ENCODE measurements at places on chromosomes 12 and 14. TPM values are rescaled to one million over a fixed set of nuclear protein-coding genes. Genes with fewer than 3 reads are reported as not detected.

SCNN1A gene
- total RNA-seq = not detected

CCDC177 gene
- total RNA-seq = not detected

ZFP36L1 gene
- 70.0 TPM for total RNA-seq

PXMP2 gene
- total RNA-seq = 19.1 TPM

ITFG2 gene
- 43.4 TPM for total RNA-seq

RAPGEF3 gene
- total RNA-seq = 1.8 TPM

- no peak overlapping the region for H3K27ac ChIP-seq
- peaks cover 36% of the 10 kb centered on the region for H3K36me3 ChIP-seq
- H3K4me3 ChIP-seq = no peak overlapping the region
- DNase-seq = no peak
These were observed 151.8 kb downstream of the FOXN3 start for GRCh38 chr14:89265234-89265633.

DNA sequence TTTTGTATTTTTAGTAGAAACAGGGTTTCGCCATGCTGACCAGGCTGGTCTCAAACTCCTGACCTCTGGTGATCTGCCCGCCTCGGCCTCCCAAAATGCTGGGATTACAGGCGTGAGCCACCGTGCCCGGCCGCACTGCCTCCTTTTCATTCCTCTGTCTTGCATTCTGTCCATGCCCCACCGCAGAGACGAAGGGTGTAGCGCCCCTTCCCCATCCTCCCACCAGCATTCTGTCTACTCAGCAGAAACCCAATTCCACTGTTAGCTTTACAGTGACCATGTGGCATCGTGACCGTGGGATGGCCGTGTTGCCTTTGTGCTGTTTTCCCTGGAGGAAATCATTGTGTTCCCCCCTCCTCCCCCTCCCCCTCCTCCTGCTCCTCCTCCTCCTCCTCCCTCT lies 10.3 kb downstream of the TEX22 start:
- no peak overlapping the region for H3K4me3 ChIP-seq
- peaks cover 20% of the 10 kb centered on the region for H3K36me3 ChIP-seq
- DNase-seq = no peak
- peaks cover 20% of the 10 kb centered on the region for H3K4me1 ChIP-seq
- no peak overlapping the region for H3K27ac ChIP-seq

- no peaks in the 10 kb centered on the region for H3K27me3 ChIP-seq
- H3K27ac ChIP-seq = peak overlapping the region; percentile 69
These were observed 1.6 kb downstream of the SUDS3 start for GRCh38 chr12:118377884-118378470.

DNA sequence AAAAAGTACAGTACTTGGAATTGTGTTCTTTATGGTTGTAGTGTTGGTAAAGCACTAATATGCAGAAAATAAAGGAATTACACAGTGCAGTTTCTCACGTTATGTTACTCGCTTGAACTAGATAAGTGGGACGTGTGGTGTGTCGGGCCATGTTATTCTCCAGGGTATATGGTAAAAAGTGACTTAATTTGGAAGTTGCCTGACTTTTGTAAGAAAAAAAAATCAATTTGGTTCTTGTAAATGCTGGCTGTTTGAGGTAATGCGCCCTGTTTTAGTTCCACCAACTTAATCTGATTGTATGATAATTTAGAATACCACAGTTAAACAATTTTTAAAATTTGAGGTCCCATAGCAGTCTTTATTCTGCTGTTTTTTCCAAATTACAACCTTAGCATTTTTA lies 4.1 kb downstream of the ARF6 start:
- peaks cover 36% of the 10 kb centered on the region for H3K4me1 ChIP-seq
- H3K4me3 ChIP-seq = peak overlapping the region; percentile 99
- no peak for DNase-seq
- peak overlapping the region; percentile 99 for H3K27ac ChIP-seq
- H3K36me3 ChIP-seq = peaks cover 64% of the 10 kb centered on the region

DNA sequence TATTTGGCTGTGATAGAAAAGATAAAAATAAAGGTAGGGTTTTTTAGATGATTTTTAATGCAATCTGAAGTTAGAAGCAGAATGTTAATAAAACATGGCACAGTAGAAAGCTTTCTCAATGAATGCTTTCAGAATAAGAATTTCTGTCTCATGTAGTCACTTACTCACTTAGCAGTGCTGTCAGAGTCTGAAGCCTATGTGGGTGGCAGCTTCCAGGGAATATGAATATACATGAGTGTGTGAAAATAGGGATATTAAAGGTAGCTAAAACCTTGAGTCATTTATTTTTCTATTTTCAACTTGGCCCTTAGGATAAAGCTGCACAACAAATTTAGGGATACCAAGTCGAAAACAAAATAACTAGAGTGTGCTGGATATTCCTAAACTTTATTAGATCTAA lies 427.9 kb downstream of the AEBP2 start:
- no peak overlapping the region for H3K27ac ChIP-seq
- no peaks in the 10 kb centered on the region for H3K27me3 ChIP-seq
- no peak overlapping the region for H3K4me3 ChIP-seq
- no peaks in the 10 kb centered on the region for H3K36me3 ChIP-seq
- DNase-seq = no peak

- H3K4me1 ChIP-seq = no peaks in the 10 kb centered on the region
- H3K27me3 ChIP-seq = no peaks in the 10 kb centered on the region
- no peak for DNase-seq
- H3K4me3 ChIP-seq = no peak overlapping the region
These were observed 178.8 kb downstream of the EXOC5 start for GRCh38 chr14:57089901-57090300.

GRCh38 chr14:102471921-102472790 lies 37.4 kb downstream of the ANKRD9 start:
- H3K27me3 ChIP-seq = no peaks in the 10 kb centered on the region
- peaks cover 7% of the 10 kb centered on the region for H3K4me1 ChIP-seq
- H3K27ac ChIP-seq = no peak overlapping the region
- H3K4me3 ChIP-seq = no peak overlapping the region
- H3K36me3 ChIP-seq = peaks cover 10% of the 10 kb centered on the region

GRCh38 chr14:99034711-99035171 lies 237.3 kb downstream of the BCL11B start:
- no peak overlapping the region for H3K27ac ChIP-seq
- DNase-seq = no peak
- peaks cover 5% of the 10 kb centered on the region for H3K27me3 ChIP-seq
- H3K4me3 ChIP-seq = no peak overlapping the region
- no peaks in the 10 kb centered on the region for H3K4me1 ChIP-seq

DNA sequence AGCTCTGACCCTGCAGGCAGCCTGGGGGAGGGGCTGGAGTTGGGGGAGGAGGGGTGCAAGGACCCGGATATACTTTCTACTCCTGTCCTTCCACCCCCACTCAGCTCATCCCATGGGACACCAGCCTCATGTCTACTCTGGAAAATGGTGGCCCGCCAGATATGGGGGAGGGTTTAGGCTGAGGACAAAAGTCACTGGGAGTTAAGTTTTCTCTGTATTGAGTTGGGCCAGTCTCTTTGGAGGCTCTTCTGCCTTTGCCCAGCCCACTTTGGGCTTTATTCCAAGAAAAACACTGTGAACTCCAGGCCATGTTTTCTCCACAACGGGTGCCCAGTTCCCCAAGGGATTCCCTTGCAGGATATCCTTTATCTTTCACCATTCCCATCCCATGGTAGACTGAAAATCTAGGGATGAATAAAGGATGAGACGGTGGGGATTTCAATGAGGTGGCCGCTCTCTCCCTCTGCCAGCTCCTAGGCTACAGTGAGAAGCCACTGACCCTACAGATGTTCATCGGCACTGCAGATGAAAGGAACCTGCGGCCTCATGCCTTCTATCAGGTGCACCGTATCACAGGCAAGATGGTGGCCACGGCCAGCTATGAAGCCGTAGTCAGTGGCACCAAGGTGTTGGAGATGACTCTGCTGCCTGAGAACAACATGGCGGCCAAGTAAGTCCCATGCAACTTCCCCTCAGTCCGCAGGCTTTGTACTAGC lies 4.9 kb downstream of the NFATC4 start:
- peaks cover 17% of the 10 kb centered on the region for H3K27me3 ChIP-seq
- no peak overlapping the region for H3K27ac ChIP-seq
- DNase-seq = no peak
- no peak overlapping the region for H3K4me3 ChIP-seq

DNA sequence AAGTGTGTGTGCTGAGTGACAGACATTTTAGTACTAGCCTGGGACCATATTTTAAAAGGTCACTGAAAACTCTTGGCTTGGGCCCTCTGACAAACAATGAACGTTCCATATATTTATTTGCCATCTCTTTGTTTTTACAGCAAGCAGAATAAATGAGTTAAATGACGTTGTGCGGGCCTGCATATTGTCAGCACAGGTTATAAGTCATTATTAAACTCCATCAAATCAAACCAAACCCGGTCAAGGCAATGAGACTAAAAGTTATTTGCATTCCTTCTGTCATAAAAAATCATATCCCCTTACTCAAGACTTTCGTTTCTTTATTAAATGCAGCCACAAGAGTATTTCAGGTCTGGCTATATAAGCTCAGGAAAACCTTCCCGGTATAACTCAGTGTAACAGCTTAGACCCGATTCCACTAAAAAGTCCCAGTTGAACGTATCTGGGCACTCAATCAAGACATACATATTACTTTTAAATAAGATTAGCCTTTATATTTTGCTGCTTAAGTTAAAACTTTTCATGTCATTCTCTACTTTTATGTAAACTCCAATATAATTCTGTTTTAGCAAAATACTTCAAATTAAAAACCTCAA lies 84.9 kb downstream of the DICER1 start:
- no peaks in the 10 kb centered on the region for H3K36me3 ChIP-seq
- no peak overlapping the region for H3K4me3 ChIP-seq
- H3K27me3 ChIP-seq = peaks cover 2% of the 10 kb centered on the region
- H3K4me1 ChIP-seq = no peaks in the 10 kb centered on the region

DNA sequence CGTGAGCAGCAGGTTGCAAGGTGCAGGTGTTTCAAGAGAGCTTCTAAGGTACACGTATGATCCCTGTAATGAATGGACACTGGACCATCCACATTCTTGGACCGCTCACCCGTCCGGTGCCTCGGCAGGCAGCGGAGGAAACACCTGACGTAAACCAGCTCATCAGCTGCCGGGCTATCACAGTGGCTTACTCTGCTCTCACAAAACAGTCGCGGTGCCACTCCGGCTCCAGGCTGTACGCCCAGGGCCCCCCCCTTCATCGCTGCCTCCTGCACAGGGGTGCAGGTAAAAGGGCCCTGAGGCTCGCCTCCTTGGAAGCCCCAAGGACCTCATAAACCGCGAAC lies 436 bp downstream of the VPS33A start:
- peak overlapping the region; percentile 96 for H3K4me3 ChIP-seq
- peaks cover 22% of the 10 kb centered on the region for H3K36me3 ChIP-seq
- H3K27ac ChIP-seq = peak overlapping the region; percentile 99
- H3K27me3 ChIP-seq = no peaks in the 10 kb centered on the region
- peaks cover 7% of the 10 kb centered on the region for H3K4me1 ChIP-seq
- no peak for DNase-seq

GRCh38 chr14:106174206-106174605 lies 647.8 kb downstream of the TMEM121 start:
- H3K27ac ChIP-seq = peak overlapping the region; percentile 39
- peaks cover 46% of the 10 kb centered on the region for H3K4me1 ChIP-seq
- peak; percentile 52 for DNase-seq
- H3K36me3 ChIP-seq = no peaks in the 10 kb centered on the region

- peaks cover 2% of the 10 kb centered on the region for H3K4me1 ChIP-seq
- H3K27ac ChIP-seq = no peak overlapping the region
- DNase-seq = no peak
- peak overlapping the region; percentile 71 for H3K4me3 ChIP-seq
- no peaks in the 10 kb centered on the region for H3K36me3 ChIP-seq
These were observed 8.7 kb upstream of the FGD4 start for GRCh38 chr12:32390572-32391219.

DNA sequence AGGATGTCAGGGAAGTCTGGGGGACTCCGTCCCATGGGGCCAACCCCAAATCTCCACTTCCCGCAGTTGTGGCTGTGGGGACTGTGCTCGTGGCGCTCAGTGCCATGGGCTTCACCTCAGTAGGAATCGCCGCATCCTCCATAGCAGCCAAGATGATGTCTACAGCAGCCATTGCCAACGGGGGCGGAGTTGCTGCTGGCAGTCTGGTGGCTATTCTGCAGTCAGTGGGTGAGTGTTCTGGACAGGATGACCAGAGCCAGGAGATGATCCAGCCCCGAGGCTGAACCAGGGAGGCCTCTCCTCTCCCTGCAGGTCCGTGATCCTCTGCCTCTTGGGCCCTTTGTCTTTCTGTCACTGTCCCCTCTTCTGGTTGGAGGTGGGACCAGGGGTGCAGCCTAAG lies 8.8 kb upstream of the IFI27 start:
- no peaks in the 10 kb centered on the region for H3K4me1 ChIP-seq
- H3K27ac ChIP-seq = no peak overlapping the region
- H3K27me3 ChIP-seq = no peaks in the 10 kb centered on the region
- no peak overlapping the region for H3K4me3 ChIP-seq
- H3K36me3 ChIP-seq = no peaks in the 10 kb centered on the region

Data from activated T-helper 2 cell treated with anti-CD3 and anti-CD28 coated beads, Interferon-gamma antibody, Interleukin-2, Interleukin-4, amounts not matched to agents 10 μg/mL and 5 μg/mL and 100 μg/mL, durations not matched to agents 14 hours and 24 hours and 36 hours (primary cell).